ENCODE measurements at places on chromosomes 1 and 21. TPM values are rescaled to one million over a fixed set of nuclear protein-coding genes. Genes with fewer than 3 reads are reported as not detected.

Gene ERO1B
- total RNA-seq: 0.45 TPM

Gene NBPF20
- total RNA-seq: 1.5 TPM

Gene NLRP3
- 0.23 TPM for total RNA-seq

Gene AK5
- total RNA-seq: 46.1 TPM

Gene PDPN
- total RNA-seq: 51.0 TPM

Gene PLA2G2D
- total RNA-seq: not detected

Gene TEDDM1
- total RNA-seq: not detected

Gene ODF2L
- 12.1 TPM for total RNA-seq

Gene CCDC27
- total RNA-seq: not detected

Gene RAB3B
- 3.7 TPM for total RNA-seq

Gene AMY1C
- not detected for total RNA-seq

Gene ANGPTL3
- not detected for total RNA-seq

Gene RGS7
- total RNA-seq: 2.8 TPM

Gene CD101
- total RNA-seq: under 0.01 TPM

Gene SLC45A1
- total RNA-seq: 0.30 TPM

Gene DNASE2B
- not detected for total RNA-seq

Gene LRRC38
- 0.38 TPM for total RNA-seq

Gene DNAJC11
- total RNA-seq: 42.0 TPM

Gene XCL2
- not detected for total RNA-seq

Gene SPATA45
- total RNA-seq: not detected

Gene SLC16A4
- total RNA-seq: 10.3 TPM

Gene BSND
- total RNA-seq: not detected

Gene CFHR2
- total RNA-seq: not detected

Gene HSD3B2
- not detected for total RNA-seq

Gene ETV3L
- total RNA-seq: not detected

Gene S100A7
- total RNA-seq: not detected

Gene OR2T2
- not detected for total RNA-seq

Gene HCN3
- 0.53 TPM for total RNA-seq

Gene TLCD4
- total RNA-seq: under 0.01 TPM

Gene LIN28A
- total RNA-seq: 0.08 TPM

Gene NPL
- 3.5 TPM for total RNA-seq

Gene TESK2
- 2.6 TPM for total RNA-seq

Gene FLG
- total RNA-seq: not detected

Gene ANKRD35
- 0.45 TPM for total RNA-seq

Gene EPHA2
- total RNA-seq: 66.0 TPM

Gene AIRE
- not detected for total RNA-seq

Gene GSTM1
- 6.1 TPM for total RNA-seq

Gene AUNIP
- not detected for total RNA-seq

Gene OR14I1
- not detected for total RNA-seq

Gene FMO4
- 3.7 TPM for total RNA-seq

Gene BRDT
- not detected for total RNA-seq

Gene SLAMF1
- total RNA-seq: not detected

Gene OLIG2
- total RNA-seq: not detected

Gene CHI3L2
- 4.4 TPM for total RNA-seq

Data from smooth muscle cell of the coronary artery (primary cell).